Ammon's horn (tissue), 1 donor: ENCODE measurements at places on chromosomes 1 and 21.
A peak's percentile ranks its signal among the peaks of the same experiment; 100 is the strongest.

DNA sequence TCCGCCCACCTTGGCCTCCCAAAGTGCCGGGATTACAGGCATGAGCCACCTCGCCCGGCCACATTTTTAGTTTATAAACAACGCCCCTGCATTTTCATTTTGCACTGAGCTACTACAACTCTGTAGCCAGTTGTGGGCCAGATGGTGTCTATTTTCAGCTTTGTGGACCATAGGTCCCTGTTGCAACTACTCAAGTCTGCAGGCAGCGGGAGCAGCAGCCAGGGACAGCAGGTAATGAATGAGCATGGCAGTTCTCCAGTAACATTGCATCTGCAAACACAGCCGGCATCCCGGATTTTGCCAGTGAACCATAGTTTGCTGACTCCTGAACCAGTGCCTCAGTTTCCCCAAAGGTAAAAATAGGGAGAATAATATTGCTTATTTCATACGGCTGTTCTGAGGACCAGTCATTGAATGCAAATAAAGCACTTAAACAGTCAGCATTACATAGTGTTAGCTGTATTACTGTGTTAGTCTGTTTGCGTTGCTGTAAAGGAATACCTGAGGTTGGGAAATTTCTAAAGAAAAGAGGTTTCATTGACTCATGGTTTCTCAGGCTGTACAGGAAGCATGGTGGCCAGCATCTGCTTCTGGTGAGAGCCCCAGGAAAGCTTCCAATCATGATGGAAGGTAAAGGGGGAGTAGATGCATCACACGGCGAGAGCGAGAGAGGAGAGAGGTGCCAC is 65.5 kb upstream of the SLC45A1 start:
- DNase-seq = no peak

DNA sequence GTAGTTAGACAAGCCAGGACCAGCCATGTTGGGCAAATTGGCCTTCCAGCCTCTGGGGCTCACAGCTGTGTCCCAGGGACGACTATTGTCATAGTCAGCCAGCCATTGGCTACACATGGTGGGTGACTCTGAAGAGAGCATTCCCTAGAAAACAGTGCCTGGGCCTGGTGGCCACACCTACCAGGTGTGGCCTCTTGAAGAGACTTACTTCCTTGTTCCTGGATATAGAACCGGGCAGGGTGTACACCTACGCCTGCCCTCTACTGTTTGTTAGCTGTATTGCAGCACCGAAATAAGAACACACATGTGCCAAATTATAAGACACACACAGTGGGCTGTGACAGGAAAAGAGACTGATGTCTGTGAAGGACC is 134.6 kb upstream of the ARHGEF16 start:
- DNase-seq = peak; percentile 37

- no peak for DNase-seq
These were observed 45.5 kb downstream of the TP73 start for GRCh38 chr1:3697810-3698209.

DNA sequence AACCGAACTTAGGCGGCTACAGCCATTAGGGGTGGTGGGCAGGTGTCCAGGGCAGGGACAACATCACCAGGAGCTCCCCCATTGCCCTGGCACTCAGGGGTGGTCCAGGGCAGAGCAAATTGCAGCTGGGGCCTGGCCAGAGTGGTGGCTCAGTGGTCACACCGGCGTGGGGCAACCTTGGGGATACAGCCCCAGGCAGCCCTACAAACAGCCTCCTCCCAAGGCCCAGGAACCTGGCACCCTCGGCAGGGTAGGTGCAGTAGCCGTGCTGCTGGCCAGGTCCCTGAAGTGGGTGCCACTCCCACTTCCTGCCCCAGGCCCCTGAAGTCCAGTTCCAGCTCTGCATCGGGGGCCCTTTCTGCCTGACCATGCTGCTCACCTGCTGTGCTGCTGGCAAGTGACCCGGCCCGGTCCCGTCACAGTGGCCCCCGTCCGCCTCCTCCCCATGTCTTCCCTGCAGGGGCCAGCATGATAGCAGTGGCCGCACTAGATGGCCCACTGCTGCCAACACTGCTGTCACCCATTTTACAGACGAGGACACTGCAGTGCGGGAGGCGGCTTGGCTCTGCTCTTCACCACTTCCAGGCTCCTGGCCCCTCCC is 712.8 kb downstream of the MATN1 start:
- no peak for DNase-seq

- no peak for DNase-seq
These were observed 82.4 kb downstream of the CAMK2N1 start for GRCh38 chr1:20403423-20404145.

DNA sequence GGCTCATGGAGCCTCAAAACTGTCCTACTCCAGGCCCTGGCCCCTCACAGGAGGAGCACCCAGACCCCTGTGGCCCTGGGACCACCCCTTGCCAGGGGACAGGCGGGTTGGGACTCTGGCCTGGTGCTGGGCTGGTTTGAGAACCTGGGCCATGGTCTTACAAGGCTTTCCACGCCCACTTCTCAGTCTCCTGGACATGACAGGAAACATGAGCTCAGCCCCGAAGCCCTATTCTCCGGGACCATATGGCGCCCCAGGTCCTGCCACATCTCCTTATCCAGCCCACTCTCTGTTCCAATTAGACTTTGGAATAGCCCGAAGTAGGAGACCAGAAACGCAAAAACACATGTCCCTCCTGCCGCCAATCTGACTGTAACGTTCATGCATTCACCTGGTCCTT is 47.9 kb downstream of the KCNAB2 start:
- no peak for DNase-seq

DNA sequence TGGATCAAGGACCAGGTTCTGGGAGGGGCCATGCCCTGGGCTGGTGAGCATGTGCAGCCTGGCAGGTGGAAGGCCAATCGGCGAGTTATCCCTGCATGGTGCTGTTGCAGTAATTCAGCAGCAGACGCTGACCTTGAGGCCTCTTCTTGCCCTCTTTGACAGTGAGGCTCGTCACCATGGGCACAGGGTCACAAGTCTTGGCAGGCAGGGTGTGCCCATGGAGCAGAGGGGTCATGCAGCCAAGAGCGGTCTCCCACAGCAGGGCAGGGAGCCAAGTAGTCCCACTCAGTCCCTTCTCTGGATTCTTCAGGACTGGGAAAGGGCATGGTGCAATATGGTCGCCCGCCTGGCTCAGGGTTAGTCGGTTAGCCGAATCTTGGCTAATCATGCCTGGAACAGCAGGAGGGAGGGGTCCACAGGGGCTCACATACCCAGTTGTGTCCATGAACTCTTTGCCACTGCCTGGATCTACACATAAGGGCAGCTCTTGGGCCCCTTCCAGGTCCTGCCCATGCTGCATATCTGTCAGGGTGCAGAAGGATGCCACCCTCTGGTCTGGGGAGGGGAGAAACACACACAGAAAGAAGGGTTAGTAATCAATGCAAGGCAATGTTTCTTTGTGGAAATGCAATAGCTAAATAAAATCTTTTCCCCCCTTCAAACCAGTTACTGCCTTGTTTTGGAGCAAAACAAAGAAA is 226.8 kb downstream of the SIPA1L2 start:
- no peak for DNase-seq

DNA sequence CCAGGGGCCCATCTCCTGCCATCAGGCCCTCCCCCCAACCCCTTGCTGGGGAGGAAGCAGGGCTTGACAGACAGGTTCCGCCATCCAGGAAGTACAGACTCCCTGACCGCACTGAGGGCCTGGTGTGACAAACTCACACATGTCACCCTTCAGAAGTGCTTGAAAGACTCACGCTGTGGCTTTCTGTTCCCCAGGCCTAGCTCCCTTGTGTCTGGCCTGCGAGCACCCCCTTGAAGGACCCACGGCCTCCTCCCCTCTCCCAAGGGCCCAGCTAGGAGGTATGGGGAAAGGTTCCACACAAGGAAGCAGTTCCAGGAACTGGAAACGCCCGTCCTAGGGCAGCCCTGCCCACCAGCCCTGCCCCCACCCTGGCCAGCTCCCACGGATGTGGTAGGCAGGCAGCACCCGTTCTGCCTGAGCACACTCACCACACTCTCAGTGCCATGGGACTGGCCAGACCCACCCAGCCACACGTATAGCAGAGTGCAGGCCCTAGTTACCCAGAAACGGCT is 26.7 kb downstream of the SLC2A1 start:
- no peak for DNase-seq

DNA sequence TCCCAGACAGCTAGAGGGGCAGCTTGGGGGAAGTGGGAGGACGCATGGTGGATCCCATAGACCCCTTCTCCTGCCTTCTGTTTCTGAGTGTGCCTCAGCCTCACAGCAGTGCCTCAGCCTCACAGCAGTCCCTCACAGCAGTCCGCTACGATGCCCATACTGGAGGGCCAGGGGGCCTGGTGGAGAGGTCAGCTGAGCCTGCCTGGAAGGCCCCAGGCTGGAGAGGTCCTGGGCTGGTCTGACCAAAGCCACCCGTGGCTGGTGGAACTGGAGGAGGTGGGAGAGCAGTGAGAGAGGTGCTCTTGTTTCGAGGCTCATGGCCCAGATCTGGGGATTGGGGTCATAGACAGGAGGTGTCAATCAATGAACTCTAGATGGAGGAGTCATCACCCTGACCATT is 16.0 kb upstream of the RSPO1 start:
- no peak for DNase-seq

- peak; percentile 59 for DNase-seq
These were observed 65.1 kb downstream of the DISC1 start for GRCh38 chr1:231691618-231692259.

DNA sequence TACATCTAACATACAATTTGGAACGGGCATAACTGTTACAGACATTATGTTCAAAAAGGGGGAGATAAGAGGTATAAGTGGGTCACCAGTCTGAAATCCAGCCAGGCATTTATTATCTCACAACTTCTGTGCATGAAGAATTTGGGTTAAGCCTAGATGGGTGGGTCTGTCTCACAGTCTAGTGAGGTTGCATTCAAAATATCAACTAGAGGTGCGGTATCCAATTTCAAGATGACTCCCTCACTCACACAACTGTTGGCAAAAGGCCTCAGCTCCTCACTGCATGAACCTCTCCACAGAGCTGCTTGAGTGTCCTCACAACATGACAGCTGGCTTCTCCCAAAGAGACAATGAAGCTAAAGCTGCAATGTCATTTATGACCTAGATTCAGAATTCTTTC is 4.7 kb downstream of the AUNIP start:
- no peak for DNase-seq

DNA sequence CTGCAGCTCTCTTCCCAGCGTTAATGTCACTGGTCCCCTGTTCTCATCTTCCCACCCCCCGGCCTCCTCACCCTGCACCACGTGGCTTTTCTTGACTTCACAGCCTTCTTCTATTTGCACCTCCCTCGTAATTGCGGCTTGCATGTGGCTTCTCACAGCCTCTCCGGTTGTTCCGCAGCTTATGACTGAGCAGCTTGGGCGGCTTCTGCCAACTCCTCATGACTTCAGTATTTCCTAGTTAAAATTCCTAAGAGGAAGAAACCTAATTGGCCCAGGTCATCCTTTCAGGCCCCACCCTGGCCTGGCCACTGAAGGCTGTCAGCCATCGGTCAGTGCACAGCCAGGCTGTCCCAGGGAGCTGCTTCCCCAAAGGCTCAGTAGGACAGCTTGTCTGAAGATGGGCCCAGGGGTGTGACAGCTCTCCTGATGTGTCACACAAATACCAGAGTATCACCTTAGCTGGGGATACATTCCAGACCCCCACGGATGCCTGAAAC is 8.6 kb upstream of the RERE start:
- no peak for DNase-seq
